Psoas muscle (tissue), 8 donors: ENCODE measurements at places on chromosomes 12 and 14.
A peak's percentile ranks its signal among the peaks of the same experiment; 100 is the strongest.

DNA sequence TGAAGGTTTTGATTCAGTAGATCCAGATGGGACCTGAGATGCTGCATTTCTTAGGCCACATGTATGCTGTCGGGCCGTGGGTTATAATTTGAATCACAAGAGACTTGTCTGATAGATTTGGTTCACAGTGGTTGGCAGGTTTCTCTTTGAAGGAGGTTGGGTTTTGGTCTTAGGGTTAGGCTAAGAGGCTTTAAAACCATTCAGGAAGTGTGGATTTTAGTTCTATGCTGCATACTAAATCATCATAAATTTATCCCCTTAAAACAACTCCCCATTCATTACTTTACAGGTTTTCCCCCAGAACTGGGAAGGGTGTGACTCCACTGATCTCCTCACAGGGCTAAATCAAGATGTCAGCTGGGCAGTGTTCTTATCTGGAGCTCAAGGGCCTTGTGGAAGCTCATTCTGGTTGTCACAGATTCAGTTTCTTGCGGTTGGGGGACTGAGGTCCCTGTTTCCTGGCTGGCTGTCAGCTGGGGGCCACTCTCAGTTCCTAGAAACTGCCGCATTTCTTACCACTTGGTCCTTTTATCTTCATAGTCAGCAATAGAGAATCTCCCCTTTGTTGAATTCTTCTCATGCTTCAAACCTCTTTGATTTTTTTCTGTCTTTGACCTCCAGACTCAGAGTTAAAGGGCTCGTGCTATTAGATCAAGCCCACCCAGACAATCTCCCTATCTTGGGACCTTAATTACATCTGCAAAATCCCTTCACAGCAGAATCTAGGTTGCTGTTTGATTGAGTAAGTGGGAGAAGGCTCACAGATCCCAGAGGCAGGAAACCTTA lies 20.6 kb upstream of the PCNX1 start:
- no peak for DNase-seq

GRCh38 chr14:60757567-60758002 lies 23.0 kb downstream of the MNAT1 start:
- DNase-seq, result no peak

- DNase-seq, result no peak
Observed at GRCh38 chr12:83843541-83843940, 1069.1 kb downstream of the SLC6A15 start.

GRCh38 chr12:113050795-113051194 lies 5.7 kb upstream of the DTX1 start:
- DNase-seq, result no peak

- no peak for DNase-seq
Observed at GRCh38 chr12:88339966-88340365, 197.9 kb downstream of the TMTC3 start.

GRCh38 chr14:74019408-74020137 lies 424 bp downstream of the BBOF1 start:
- no peak for DNase-seq

GRCh38 chr12:30942936-30943335 lies 16.4 kb downstream of the TSPAN11 start:
- DNase-seq, result no peak

GRCh38 chr12:22287101-22287500 lies 47.4 kb downstream of the ST8SIA1 start:
- no peak for DNase-seq

GRCh38 chr14:73613046-73613383 lies 698 bp downstream of the ACOT6 start:
- no peak for DNase-seq

DNA sequence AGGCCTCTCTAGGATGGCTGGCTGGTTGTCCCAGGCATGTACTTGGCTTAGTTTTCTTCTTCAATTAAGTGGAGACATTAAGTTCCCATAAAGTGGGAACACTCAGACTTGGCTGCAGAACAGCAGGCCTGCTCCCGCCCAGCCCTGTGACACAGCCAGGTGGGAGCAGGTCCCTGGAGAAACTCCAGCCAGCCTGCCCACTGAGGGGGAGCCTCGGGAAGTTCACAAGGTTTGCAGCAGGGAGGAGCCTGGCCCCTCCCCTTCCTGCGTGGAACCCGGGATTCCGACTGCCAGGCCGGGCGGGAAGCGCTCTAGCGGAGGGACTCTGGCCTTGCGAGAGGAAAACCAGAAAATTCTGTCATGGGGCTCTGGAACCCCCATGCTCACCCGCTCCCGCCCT lies 98.3 kb upstream of the EVL start:
- no peak for DNase-seq

GRCh38 chr12:50387487-50387886 lies 8.9 kb downstream of the FAM186A start:
- DNase-seq, result no peak

GRCh38 chr14:99574099-99574880 lies 29.7 kb downstream of the CCDC85C start:
- no peak for DNase-seq

DNA sequence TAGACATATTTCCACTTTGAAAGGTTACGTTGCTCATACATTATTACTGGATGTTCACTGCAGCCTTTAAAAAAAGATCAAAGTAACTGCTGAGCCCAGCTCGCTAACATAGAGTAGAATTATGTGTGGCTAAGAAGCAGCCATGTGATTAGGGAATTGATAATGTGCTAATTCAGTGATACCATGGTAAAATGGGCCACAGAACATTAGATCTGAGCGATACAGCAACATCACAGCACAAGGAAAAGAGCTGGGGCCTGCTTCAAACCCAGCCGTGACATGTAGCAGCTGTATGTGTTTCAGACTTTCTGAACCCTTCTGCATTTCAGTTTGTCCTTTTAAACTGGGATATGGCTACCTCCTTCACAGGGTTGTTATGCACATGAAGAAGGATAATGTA lies 92.3 kb upstream of the LMNTD1 start:
- DNase-seq, result no peak

DNA sequence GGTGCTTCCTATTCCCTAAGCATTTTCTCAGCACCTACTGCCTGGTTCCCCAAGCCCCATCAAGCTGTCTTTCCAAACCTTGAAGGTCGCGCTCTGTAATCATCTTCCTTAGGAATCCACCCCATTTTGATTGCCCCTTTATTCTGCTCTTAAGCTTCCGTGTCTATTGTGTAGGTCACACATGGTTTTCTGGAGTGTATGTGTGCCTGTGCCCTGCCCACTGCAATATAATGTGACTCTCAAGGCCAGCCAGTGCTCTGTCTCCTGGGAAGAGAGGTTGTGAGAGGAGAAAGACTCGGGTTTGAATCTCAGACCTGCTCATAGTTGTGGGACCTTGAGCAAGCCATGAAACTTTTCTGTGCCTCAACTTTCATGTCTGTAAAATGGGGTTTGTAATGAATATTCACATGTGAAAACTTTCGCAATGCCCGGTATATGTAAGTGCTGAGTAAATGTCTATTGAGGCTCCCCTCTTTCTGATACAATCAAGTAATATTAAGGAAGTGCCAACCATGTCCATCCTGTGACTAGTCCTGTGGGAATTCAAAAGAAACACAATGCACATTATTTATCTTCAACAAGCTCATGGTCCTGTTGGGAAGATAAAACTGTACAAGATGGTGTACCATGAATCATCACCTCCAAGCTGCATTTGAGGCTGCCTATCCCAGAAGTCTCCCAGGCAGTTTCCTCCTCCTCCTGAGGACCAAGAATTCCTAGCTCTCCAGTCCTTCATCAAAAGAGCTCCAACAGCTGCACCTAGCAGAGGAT lies 774 bp upstream of the KRT75 start:
- DNase-seq, result no peak

- no peak for DNase-seq
Observed at GRCh38 chr12:1346126-1346525, 248.3 kb downstream of the FBXL14 start.

- no peak for DNase-seq
Observed at GRCh38 chr14:94903338-94903737, 133.4 kb upstream of the GSC start.

DNA sequence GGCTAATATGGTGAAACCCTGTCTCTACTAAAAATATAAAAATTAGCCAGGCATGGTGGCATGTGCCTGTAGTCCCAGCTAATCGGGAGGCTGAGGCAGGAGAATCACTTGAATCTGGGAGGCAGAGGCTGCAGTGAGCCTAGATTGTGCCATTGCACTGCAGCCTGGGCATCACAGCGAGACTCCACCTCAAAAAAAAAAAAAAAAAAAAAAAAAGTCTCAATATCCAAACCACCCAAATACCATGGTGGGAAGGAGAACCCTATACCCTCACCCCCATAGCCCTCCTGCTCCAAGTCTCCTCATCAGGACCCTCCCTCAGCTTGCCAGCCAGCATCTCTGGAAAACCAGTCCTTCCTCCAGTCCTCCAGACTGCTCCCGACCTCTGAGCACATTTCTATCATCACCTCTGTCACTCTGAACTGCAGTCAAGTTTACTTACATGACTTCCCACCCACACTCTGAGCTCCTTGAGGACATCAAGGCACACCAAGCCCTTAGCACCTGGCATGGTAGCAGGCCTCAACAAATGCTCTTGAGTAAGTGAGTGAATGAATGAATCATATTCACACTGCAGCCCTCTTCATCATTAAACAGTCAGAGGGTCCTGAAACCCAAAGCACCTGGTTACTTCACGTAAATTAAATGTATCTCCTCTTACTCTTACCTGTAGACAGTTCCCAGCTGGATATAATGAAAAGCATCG lies 35.2 kb downstream of the NT5DC3 start:
- no peak for DNase-seq

DNA sequence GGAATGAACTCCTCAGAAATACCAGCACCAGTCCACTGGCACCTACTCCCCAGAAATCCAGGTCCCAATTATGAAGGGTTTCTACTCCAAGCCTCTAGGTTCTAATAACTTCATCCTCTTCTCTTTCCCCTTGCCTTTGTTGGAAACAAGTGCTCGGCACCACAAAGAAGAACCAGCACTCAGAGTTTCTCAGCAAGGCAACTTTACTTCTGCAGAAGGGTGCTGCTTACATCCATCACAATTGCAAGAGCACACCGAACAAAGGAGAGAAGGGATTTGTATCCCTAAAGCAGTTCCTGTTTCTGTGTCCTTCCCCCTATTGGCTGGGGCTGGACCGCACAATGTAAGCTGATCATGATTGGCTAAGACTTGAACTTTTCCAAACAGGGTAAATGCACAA lies 74.2 kb upstream of the GNG2 start:
- no peak for DNase-seq

- DNase-seq, result no peak
Observed at GRCh38 chr12:104641862-104642261, 185.1 kb downstream of the CHST11 start.

GRCh38 chr12:29733060-29733459 lies 50.7 kb downstream of the TMTC1 start:
- DNase-seq, result no peak

- DNase-seq, result no peak
Observed at GRCh38 chr14:103533999-103534575, 5.1 kb downstream of the TRMT61A start.

DNA sequence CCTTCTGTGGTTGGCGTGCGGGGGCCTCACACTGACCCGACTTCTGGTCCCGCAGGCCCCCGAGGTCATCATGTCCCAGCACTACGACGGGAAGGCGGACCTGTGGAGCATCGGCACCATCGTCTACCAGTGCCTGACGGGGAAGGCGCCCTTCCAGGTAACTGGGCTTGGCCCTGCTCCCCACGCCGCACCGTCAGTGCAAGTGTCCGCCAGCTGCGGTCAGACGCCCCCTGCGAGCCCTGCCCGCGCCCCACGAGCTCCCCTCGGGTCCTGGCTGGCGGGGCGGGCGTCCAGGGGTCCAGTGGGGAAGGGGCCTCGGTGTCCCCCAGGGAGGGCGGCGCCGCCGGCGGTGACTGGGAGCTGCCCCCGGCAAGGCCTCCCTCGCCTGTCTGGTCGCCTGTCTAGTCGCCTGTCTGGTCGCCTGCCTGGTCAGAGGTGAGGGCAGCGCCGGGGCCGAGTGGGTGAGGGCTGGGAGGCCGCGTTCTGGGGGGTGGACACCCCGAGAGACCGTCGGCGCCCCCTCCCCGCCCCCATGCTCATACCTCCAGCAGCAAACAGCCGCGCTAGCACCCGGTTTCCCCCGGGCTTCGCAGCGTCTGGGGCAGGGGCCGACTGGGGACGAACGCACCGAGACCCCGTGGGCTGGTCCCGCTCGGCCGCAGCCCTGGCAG lies 14.8 kb downstream of the ULK1 start:
- DNase-seq, result peak; percentile 52
